Inflammatory macrophage treated with lipopolysaccharide for 1 hour (primary cell): ENCODE measurements at places on chromosomes 5 and 9.

- DNase-seq = peak; percentile 55
These were observed 118.0 kb downstream of the ESM1 start for GRCh38 chr5:54867310-54867944.

GRCh38 chr5:148806520-148806931 lies 19.9 kb upstream of the ADRB2 start:
- no peak for DNase-seq

GRCh38 chr5:171342362-171343111 lies 33.5 kb downstream of the TLX3 start:
- DNase-seq = peak; percentile 74

- DNase-seq = no peak
These were observed 106.3 kb downstream of the ROR2 start for GRCh38 chr9:91843623-91844148.

DNA sequence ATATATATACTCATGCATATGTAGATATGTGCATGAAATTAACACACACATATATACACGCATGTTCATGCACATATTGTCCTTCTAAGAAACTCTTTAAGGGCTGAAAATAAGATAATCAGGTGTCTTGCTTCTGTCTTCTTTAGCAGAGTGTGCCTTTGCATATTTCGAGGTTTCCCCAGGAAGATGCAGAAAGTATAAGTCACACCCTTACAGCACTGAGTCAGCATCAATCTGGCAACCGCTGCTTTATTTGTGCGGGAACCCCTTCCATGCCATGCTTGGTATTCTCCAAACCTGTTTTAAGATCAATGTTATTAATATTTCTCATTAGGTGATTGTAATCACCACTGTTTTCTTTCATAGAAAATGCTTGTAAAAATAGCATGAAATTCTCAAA lies 557.9 kb downstream of the CAAP1 start:
- no peak for DNase-seq

GRCh38 chr9:7324152-7324598 lies 475.4 kb downstream of the DMAC1 start:
- no peak for DNase-seq

- no peak for DNase-seq
These were observed 152.9 kb upstream of the MOCS2 start for GRCh38 chr5:53262348-53262970.

GRCh38 chr5:88269222-88269771 lies 652 bp upstream of the TMEM161B start:
- no peak for DNase-seq

DNA sequence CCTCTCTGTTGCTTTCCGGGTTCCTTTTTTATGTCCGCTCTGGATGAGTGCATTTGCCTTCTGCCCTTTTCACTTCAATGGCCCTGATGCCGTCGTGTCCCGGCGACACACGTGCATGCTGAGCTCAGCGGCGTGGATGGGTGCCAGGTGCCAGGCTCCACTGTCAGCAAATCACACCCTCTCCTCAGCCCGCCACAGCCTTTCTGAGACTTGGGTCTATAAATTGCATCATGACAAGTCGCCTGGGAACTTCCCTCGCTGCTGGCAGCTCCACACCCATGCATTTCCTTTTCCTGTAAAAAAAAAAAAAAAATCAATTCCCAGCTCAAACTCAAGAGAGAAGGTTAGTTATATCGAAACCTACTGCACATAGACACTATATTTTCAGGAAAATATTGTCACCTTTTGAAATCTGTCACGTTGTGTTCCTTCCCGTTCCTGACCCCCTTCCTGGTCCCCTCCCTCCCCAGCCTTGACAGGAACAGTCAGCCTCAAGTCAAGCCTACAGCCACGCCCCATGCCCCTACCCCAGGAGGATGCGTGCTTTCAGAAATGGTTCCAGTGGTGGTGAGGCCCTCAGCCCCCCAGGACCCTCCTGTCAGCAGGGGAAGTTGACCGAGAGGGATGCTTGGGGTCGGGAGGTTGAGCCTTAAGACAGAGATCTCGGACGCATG lies 110.3 kb upstream of the PTCH1 start:
- peak; percentile 43 for DNase-seq

DNA sequence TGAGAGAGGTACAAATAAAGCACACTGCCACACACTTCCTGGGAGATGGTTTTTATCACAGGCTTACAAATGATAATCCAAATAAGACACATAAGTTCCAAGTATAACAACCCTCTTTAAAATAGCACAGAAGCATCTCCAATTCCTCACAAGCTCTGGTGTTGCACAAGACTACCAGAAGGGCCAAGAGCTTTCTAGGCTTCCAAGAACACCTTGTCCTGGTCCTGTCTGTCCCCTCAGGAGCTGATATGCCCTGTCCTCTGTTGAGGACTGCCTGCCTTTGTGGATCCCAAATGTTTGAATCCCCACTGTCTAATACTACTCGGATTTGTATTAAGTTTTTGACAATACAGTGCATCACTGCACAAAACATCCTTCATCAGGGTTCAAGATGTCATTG lies 110.1 kb downstream of the SPOCK1 start:
- DNase-seq = no peak

DNA sequence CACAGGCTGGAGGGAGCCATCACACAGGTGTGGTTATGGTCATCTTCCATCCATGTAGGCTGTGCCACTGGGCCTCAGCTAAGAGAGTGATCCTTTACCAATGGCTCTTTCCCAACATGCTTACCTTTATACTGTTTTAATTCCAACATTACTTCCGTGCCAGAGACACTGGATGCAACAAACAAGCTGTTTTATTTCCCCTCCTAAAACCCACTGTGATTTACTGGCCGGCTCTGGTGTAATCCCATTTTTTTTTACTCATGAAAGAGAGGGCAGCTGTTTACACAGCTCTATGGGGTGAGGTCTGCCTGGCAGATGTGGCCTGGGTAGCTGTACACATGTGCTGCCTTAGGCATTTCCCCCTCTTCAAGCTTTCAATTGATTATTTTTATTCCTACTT lies 58.5 kb downstream of the MACROH2A1 start:
- DNase-seq = no peak
